ENCODE measurements at places on chromosomes 1 and 21.

GRCh38 chr1:15610167-15610566, 7.1 kb upstream of the DDI2 start:
- DNase-seq = no peak

DNA sequence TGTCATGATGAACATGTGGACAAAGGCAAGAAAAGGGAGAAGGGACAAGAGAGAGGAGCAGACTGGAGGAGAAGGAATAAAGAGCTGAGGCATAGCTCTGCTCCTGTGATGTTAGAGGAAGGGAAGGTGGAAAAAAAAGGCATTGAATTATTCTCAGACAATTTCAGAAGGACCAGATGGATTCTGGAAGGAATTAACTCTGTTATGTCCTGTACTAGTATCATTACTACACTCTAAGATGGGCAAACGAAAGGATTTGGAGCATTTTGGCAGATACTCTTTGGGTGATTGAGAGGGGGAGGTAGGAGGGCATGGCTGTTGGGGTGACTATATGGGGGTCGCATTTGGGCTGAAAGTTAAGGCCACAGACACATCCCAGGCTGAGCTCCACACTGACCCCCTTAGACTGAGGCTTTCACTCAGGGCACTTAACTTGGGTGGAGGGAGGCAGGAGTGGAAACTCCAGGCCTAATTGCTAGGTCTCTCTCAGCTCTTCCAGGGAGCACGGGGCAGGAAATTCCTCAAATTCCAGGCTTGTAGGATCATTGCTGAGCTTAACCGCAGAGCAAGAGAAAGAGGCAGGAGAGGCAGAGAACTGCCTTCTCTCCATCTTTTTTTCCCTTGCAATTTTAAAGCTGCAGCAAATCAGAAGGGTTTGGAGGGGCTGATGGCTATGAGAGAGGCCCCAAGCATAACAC, 25.9 kb downstream of the KIRREL1 start:
- DNase-seq = no peak

GRCh38 chr1:9005395-9005708, 20.9 kb downstream of the SLC2A7 start:
- no peak for DNase-seq

DNA sequence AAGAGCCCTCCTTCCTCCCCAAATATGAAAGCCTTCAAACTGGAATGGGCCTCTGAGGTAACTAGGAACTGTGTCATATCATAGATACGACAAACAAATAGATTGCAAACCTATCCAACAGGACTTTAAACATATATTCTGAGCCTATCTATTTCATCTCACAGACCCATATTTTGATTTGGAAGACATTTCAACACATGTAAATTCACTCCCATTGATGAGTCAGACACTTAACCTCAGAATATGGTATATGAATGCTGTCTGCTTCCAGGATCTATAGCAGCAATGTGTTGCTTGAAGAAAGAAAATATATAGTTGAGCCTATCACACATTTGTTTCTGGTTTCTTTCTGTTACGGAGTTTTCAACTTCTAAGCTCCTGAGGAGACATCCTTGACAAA, 221.9 kb upstream of the SAMSN1 start:
- DNase-seq = no peak

- no peak for DNase-seq
Observed at GRCh38 chr1:69058454-69058853, 509.3 kb upstream of the LRRC7 start.

DNA sequence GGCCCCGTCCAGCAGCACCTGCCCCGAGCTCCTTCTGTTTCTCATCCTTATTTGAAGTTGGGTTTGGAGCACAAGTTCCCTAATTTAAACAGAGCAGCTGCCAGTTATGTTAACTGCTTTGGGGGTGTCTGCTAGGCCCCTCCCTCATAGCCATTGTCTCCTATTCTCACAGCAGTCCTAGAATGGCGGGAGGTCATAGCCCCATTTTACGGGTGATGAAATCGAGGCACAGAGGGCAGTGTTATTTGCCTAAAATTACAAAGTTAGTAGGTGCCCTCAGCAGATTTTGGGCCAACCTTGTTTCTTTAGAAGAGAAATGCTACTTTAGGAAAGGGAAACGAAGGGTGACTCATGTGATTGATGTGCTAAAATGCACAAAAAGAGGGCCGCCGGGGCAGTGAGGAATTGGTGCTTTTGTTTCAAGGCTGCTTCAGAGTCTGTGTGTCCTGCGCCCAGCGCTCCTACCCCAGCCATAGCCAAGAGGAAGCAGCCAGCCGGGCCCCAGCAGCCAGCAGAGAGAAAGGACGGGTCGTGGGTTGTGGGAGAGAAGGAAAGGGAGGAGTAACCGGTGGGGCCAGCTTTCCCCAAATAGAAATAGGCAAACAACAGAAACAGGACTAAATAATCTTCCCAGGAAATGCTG, 13.0 kb downstream of the VANGL1 start:
- DNase-seq = no peak

All from activated naive CD4-positive, alpha-beta T cell (primary cell).